ENCODE measurements at places on chromosomes 1 and 21.
A peak's percentile ranks its signal among the peaks of the same experiment; 100 is the strongest.

DNA sequence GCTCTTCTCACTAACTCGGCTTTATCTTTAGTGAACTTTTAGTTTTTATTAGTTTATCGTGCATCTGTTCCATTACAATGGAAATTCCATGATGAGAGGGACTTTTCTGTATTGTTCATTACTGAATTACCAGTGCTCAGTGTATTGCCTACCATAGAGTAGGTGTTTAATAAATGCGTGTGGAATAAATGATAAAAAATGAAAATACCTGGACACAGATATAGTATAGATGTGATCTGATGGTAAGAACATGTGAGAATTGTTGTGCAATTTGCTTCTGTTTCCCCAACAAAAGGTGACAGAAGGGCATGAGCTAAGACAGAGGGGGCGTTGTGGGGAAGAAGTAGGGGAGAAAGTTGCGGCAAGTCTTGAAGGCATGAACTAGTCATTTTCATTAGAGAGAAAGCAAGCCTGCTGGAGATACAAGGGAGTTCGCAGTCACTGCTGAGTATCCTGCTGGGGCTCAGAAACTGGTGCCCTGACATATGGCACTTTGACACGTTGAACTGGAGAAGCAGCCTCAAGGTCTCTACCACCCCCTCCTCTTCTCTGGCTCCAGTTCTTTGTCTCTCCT, 5.6 kb upstream of the COG2 start:
- peak; percentile 15 for DNase-seq

- no peak for DNase-seq
These were observed 55.5 kb upstream of the PSEN2 start for GRCh38 chr1:226814751-226815537.

GRCh38 chr1:53580739-53581475, 121.7 kb downstream of the DMRTB1 start:
- no peak for DNase-seq

DNA sequence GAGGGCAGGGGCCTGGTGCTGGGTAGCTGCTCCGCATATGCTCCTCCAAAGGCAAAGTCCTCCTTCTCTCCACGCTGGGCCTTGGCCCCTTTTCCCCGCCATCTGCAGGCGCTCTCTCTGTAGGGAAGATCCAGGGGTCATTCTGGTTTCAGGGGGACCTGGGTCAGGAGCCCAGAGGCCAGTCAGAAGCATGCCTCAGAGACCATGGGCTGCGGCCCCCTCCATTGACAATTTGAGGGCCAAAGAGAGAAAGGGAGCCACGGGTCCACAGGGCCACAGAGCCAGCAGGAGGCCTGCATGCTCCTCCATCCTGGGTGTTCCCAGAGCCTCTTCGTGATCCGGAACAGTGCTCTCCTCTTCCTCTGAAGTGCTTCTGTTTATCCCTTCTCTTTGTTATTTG, 2.1 kb upstream of the CLDN19 start:
- DNase-seq, result no peak

DNA sequence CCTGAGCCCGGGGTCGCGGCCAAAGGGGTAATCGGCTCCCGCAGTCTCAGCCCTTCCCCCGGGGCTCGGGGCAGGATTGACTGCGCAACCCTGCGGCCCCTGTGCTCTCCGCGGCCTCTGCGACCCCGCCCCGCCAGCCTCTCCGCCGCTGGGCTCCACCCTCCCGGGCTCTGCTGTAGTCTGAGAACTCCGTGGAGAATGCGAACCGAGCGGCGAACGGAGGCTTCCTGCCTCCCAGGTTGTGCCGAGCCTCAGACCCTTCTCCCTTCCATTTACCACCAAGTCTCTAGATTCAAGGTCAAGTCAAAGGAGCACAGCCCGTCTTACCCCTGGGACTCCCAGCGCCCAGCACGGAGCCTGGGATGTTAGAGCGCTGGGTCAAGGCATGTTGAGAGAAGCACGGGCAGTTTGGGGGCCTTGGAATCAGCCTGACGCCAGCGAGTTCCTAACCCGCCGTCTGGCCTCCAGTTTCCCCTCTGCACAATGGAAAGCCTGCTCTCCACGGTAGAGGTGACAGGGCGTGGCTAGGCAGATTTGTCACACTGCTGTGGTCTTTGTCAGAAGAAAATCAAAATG, 3.0 kb downstream of the ATP2B4 start:
- DNase-seq, result peak; percentile 83

DNA sequence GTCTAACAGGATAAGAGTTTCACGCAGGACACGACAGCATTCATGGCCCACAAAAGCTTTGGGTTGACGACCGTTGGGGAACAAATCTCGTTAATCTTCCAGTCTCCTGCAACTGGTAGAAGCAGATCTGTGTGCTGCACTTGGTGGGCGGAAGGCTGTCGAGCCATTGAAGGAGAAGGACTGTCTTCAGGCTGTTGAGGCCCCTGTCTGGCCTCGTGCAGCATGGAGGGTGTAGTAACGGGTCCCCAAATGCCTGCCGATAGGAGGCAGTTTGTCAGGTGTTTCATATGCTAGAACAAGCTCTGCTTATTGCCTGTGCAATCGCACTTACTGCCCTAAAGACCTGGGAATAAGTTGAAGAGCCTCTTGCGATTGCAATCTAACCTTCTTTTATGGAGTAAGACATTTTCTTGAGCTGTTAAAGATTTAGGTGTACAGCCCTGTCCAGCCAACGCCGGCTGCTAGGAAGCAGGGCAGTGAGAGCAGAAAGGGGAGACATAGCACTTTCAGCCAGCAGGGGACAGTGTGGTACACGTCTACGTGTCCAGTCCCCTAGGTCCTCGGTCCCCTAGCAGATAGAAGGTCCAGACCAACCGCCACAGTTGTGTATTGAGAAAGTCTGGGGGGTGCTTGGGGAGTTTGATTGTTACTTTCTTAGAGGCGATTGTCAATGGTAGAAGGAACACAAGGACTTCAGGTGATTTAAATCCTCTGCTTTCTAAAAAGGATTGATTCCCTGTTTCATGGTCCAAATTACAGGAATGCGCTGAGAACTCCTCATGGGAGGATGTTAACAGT, 102.3 kb upstream of the TMPRSS2 start:
- DNase-seq, result peak; percentile 63

DNA sequence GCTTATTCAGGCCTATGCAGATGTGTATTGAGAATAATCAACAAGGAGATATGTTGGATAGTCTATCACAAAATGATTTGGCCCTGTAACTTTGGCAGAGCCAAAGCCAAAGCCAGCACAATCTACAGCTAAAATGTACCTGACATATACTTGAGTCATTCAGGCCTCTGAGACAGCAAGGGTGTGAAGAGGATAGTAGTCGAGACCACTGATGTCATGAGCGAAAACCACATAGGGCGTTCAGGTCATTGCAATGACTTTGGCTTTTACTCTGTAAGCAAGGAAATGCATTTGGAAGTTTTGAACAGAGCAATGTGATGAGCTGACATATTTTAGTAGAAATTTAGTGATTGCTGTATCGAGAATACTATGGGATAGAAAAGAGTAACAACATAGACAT, 579.6 kb downstream of the AMY1C start:
- DNase-seq, result no peak

- DNase-seq, result no peak
These were observed 37.0 kb downstream of the S100A6 start for GRCh38 chr1:153498746-153499145.

GRCh38 chr1:11654939-11655808, 497 bp downstream of the FBXO44 start:
- no peak for DNase-seq

DNA sequence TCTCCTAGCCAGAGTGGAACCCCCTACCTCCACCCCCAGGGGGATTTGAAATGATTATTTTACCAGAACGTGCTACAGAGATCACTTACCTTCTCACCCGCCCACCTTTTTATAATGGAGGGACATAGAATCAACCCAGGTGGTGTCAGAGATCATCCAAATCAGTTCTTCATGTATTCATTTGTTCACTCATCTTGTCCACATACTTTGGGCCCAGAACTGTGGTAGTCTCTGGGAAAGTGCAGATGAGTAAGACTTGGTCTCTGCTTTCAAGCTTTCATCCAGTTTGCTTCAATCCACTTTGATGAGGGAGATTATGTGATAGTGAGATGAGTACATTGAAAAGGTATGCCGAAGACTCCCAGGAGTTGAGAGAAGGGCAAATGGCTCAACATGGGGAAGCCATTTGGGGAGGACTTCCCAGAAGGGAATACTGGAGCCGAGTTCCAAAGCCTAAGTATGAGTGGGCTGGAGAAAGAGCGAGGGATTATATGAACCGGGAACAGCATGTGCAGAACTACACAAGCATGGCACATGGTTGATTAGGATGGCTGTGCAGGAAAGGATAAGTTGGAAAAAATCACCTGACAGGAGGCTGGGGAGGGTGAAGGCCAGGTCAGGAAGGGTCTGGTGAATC, 1.9 kb downstream of the FGGY start:
- no peak for DNase-seq

- DNase-seq, result peak; percentile 84
These were observed 94.4 kb upstream of the KRTAP19-8 start for GRCh38 chr21:31132574-31133242.

GRCh38 chr1:175353066-175353465, 160.5 kb upstream of the KIAA0040 start:
- DNase-seq, result no peak

GRCh38 chr1:29948581-29948980, 712.3 kb downstream of the PTPRU start:
- no peak for DNase-seq

GRCh38 chr1:113542221-113542701, 151.9 kb downstream of the MAGI3 start:
- DNase-seq, result no peak

- DNase-seq, result no peak
These were observed 181.2 kb downstream of the CACNA1E start for GRCh38 chr1:181664543-181664942.

DNA sequence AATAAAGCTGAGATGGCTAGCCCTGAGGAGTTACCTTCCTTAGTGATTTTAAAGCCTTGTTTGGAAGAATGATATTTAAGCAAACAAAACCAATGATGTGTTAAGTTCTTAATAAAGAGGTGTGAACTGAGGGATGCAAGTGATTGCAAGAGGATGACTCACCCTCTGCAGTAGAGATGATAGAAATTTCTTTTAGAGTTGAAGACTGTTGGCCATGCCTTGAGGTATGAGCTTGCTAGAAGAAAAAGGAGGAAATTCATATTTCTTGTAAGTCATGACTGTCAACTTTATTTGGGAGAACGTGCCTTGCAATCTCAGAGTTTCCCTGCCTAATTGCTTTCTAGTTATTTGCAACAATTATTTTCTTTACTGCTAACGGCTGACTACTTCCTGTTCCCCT, 94.7 kb downstream of the PLA2G4A start:
- no peak for DNase-seq

DNA sequence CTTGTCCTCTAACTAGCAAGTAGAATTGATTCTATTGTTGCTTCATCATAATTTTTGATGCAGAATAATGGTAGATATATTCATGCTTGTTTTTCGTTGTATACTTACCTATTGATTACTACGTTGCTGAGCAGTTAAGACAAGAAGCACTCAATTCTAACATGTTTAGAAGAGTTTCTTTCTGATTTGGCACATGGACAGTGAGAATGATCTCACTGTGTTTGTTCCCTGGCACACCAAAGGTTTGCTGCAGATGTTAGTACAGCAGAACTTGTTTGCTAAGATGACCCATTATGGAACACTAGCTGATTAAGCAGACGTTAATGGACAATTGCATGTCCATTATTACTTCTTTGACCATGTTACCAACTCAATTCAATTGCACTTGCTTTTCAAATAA, 184.7 kb upstream of the SGIP1 start:
- no peak for DNase-seq

GRCh38 chr1:152109998-152110294, 5.3 kb downstream of the TCHH start:
- DNase-seq, result no peak

DNA sequence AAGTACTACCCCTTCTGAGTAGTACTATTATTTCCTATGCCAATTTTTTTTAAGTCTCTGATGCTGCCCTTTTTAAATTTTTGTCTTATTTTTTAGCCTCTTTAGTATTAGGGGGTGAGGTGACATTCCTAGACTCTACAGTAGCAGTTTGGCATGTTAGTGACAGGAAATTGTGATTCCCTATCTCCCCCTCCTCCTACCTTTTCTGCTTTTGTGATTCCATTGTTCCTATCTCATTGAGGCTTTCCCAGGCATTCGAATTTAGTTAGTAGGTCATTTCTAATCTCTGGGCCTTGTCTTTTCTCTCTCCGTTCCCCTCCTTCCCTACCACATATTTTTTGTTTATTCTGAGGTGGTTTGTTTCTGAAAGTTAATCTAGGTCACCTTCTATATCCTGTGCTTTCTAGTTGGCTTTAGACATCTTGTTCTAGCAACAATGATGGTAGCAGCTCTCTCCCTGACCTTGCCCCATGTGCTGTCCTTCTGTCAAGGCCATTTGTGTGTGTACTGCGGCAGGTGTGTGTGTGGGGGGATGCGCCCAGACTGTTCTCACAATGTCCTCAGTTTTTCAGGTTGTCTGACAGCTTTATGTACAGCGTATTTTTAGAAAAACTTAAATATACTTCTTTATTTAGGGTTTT, 21.5 kb downstream of the SEMA6C start:
- no peak for DNase-seq

GRCh38 chr21:39852726-39853500, 14.3 kb upstream of the PCP4 start:
- no peak for DNase-seq

- DNase-seq, result no peak
These were observed 329.4 kb upstream of the ESRRG start for GRCh38 chr1:217052626-217053025.

DNA sequence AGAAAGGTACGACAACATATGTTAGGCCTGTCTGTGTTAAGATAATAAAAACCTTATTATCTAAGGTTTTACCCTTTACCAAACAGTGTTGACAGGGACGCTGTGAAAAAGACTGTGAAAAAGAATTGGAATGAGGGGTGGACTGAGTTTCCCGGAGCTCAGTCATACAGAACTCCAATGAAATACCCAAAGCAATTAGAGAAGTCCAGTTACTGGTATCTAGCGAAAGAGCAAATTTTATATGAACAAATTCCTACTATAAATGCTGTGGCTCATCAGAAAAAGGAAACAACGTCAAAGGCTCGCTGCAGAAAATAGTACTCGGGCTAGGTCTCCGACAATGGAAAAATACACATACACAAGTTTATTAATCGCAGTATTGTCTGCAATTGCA, 708 bp upstream of the RBBP5 start:
- DNase-seq, result no peak

DNA sequence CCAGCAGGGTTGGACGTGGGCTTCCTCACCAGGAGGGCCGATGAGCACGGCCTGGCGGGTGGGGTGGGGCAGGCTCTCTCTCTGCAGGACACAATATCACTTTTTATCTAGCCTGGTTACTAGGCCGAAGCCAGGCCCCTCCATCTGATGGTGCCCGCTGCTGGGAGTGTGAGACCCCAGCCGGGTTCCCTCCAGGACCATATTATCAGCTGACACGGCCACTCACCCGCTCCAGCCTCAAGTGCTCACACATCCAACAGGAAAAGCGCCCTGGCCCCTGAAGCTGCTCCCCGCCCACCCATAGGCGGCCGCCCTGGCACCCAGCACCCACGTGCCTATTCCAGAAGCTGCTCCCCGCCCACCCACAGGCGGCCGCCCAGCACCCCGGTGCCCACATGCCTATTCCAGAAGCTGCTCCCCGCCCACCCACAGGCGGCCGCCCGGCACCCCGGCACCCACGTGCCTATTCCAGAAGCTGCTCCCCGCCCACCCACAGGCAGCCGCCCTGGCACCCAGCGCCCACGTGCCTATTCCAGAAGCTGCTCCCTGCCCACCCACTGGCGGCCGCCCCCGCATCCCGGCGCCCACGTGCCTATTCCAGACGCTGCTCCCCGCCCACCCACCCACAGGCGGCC, 5.0 kb downstream of the SLC19A1 start:
- no peak for DNase-seq

Data from activated CD4-positive, alpha-beta T cell treated with anti-CD3 and anti-CD28 coated beads for 36 hours (primary cell).